ENCODE measurements at places on chromosomes 12 and 14. TPM values are rescaled to one million over a fixed set of nuclear protein-coding genes. Genes with fewer than 3 reads are reported as not detected.

Gene AICDA
- total RNA-seq = not detected

Gene RILPL2
- 4.3 TPM for total RNA-seq

Gene BDKRB2
- total RNA-seq = 8.7 TPM

Gene ANKRD33
- not detected for total RNA-seq

Gene DRAM1
- total RNA-seq = 99.8 TPM

Gene HNF1A
- not detected for total RNA-seq

Gene GZMB
- total RNA-seq = not detected

Gene KCNK13
- not detected for total RNA-seq

Gene MGST1
- total RNA-seq = 411 TPM

Gene MSRB3
- 143 TPM for total RNA-seq

Gene KRT77
- not detected for total RNA-seq

Gene OR6C2
- not detected for total RNA-seq

Gene HPD
- total RNA-seq = not detected

Gene IL22
- total RNA-seq = not detected

Gene P2RX2
- not detected for total RNA-seq

Gene MFAP5
- total RNA-seq = 167 TPM

Gene DTX1
- total RNA-seq = not detected

Gene MYO1H
- total RNA-seq = not detected

Gene KLRK1
- total RNA-seq = not detected

Gene CEP170B
- 35.1 TPM for total RNA-seq

Gene SLC2A3
- total RNA-seq = 51.3 TPM

Gene SYNDIG1L
- not detected for total RNA-seq

Gene GPRC5D
- not detected for total RNA-seq

Gene KLRC2
- not detected for total RNA-seq

Gene SCN8A
- total RNA-seq = 12.7 TPM

Gene DNAJC22
- 0.31 TPM for total RNA-seq

Gene CLEC4D
- not detected for total RNA-seq

Gene TPH2
- not detected for total RNA-seq

Gene MANSC4
- not detected for total RNA-seq

Gene PLA2G1B
- not detected for total RNA-seq

Gene OTUB2
- total RNA-seq = 1.2 TPM

Gene NTF3
- 9.5 TPM for total RNA-seq

Gene JDP2
- total RNA-seq = 48.0 TPM
